ENCODE measurements at places on chromosomes 3 and 15.

- no peak for DNase-seq
Measured at GRCh38 chr15:95832668-95833067, 497.8 kb upstream of the NR2F2 start.

GRCh38 chr3:60282866-60283265 is 968.4 kb downstream of the FHIT start:
- no peak for DNase-seq

GRCh38 chr3:127702151-127702578 is 29.4 kb downstream of the ABTB1 start:
- no peak for DNase-seq

DNA sequence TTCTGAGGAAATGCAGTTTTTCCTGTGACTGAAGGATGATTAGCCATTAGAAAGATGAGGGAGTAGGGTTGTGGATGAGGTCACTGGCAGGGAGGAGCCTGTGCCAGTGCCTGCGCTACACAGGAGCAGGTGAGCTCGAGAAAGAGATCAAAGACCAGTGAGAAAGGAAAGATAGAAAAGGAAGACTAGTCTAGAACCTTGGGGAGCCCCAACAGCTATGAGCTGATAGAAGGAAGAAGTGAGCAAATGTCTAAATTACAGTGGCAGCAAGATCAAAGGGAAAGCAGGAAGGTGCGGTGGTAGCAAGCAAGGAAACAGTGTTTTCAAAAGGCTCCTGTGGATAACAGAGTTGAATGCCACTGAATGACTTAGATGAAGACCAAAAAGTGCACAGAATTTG is 39.6 kb downstream of the LNP1 start:
- DNase-seq: no peak

- DNase-seq: no peak
Measured at GRCh38 chr3:99644746-99645145, 6.4 kb downstream of the COL8A1 start.

DNA sequence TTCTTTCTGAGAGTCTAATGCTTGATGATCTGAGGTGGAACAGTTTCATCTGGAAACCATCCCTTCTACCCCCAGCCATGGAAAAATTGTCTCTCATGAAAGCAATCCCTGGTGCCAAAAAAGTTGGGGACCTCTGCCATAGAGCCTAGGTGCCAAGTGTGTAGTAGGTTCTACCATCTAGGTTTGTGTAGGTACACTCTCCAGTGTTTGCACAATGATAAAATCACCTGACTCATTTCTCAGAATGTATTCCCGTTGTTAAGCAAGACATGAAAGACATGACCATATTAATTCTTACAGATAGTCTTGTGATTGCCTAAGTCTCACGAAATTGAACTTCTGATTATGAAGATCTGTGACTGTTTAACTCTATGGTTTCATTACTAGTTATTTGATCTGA is 68.6 kb downstream of the KAT2B start:
- no peak for DNase-seq

DNA sequence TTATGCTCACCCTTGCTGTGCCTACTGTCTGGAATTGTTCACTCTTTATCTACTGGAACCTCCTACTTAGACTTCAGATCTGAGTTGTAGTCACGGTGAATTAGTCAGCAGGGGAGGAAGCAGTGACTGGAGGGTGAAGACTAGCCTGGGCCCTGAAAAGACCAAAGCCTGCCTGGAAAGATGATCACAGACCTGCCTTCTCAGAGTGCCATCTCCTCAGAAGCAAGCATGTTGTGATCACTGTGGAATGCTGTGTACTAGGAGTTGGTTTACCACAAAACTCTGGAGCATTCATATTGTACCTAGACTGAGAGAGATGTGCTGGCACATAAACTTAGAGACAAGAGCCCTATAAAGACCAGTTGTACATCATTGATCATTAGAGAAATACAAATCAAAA is 100.7 kb upstream of the SCN10A start:
- DNase-seq: no peak

DNA sequence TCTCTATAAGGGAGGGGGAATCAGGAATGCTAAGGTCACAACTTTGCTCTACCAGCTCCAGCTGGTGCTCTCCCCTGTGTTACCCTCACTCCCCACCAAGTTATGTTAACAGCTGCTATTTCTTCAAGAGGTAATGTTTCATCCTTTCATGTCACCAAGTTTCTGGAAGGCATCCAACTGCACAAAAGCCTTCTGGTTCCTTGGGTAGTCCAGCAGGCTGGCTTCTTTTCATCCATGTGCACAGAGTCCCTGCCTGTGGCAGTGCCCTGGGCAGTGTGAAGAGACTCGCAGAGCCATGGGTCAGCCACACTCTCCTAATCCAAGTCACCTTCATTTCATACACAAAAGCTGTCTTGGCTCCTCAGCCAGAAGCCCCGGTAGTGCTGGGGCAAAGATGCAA is 737.5 kb upstream of the LMCD1 start:
- no peak for DNase-seq

DNA sequence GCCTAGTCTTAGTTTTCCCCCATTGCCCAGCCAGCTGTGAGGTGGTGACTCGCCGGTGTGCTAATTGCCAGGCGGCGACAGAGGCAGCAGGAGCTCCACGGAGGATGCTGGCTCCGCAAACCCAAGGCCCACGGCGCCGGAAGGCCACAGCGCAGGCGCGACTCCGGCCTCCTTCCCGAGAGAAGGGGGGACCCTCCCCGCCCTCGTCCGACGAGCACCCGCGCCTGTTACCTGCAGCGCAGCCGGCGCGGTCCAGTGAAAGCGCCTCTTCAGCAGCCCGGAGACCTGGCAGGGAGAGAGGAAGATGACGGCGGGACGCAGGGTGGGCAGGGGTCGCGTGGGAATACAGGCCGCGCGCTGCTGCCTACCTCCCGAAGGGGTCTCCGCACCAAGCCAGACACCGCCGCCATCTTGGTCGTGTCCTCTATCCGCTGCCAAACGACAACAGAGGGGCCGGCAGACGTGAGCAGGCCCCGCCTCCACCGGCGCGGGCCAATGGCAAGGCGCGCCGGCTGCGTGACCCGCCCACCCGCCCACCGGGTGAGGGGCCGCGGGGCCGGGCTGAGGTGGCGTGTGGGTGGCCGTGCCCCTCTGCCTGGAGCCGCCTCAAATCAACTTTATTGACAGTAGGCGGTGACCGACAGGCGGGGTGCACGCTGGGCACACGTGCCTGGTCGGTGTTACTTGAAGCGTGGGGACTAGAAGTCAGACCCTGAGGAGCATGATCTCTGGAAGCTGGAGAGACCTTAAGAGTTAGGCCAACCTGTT is at the start of gene PDHB:
Gene PDHB (minus strand): TSS at position 433 of the 768 bp plus-strand sequence. CDS start 23 bp downstream, at position 410.
- DNase-seq: peak; percentile 77

GRCh38 chr15:26358708-26359107 is 414.2 kb downstream of the GABRB3 start:
- no peak for DNase-seq
